ENCODE measurements at places on chromosomes 6 and 20.

DNA sequence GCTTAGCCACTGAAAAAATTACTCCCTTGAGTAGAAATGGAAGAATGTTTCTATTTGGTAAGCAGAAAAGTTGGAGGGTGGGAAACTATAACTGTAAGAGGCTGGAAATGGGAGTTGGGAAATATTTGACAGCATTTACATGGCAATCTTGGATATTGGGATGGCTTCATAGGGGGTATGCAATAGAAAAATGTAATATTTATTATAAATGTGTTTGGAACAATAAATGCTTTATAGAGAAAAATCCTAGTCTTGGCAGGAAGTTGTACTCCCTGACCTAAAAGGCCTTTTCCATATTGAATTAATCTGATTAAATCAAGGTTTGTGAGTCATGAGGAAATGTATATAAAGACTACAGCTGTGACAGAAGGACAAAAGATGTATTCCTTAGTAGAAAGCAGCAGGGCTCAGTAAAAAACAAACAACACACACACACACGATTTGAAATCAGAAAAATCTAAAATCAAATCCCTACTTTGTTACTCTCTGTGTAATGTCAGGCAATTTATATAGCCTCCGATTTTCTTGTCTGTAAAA lies 272.3 kb downstream of the CD109 start:
- DNase-seq = no peak

GRCh38 chr6:5989141-5989723 lies 17.5 kb downstream of the NRN1 start:
- no peak for DNase-seq

DNA sequence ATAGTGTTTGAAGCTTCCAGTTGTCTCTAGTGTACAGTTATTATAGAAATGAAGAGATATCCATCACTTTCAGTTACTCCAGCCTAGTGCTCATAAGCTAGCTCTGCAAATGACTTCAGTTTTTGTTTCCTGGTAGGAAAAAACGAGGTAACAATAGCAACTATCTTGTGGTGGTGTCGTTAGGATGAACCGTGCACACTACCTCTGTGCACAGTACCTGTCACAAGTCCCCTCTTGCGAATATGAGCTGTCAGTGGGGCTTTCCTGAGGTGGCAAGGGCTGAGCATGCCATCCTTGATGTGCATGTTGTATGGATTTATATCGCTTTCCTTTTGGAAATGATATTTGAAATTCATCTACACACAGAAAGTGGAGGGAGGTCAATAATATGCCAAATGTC lies 151.8 kb downstream of the ARID1B start:
- DNase-seq = no peak

GRCh38 chr6:17042422-17043147 lies 59.3 kb upstream of the STMND1 start:
- no peak for DNase-seq

DNA sequence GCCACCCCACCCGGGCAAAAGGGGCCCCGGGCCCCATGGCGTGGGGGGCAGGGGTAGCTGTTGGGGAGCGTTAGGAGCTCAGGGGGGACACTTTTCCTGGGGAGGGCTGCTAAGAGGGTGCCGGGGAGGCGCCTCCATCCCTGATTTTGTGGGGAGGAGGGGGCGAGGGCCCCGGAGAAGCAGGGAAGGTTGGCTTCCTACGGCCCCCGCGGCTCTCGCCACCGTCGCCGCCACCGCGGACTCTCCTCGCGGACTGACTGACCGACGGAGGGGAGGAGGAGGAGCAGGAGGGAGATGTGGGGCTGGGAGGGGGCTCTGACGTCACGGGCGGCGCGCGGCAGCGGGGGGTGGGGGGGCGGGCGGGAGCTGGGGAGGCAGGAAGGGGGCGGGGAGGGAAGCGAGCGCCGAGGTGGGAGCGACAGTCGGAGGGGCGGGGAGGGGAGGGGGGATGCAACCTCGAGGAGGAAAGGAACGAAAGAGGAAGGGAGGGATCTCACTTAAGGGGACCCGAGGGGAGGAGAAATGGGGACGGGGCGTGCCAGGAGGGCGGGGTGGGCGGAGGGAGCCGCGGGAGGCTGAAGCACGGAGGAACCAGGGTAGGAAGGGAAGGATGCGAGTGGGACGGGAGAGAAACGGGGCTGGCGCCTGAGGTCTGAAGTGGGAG lies 5.1 kb downstream of the GABBR1 start:
- no peak for DNase-seq
